ENCODE measurements at places on chromosomes 5 and 9.

GRCh38 chr5:25975885-25976284 lies 1062.5 kb downstream of the CDH9 start:
- DNase-seq = no peak

- DNase-seq = no peak
Observed at GRCh38 chr5:82657033-82657699, 379.0 kb upstream of the RPS23 start.

GRCh38 chr5:179798771-179799643 lies 5.2 kb downstream of the LTC4S start:
- DNase-seq = no peak

GRCh38 chr9:71643330-71643729 lies 125.0 kb downstream of the CEMIP2 start:
- no peak for DNase-seq

DNA sequence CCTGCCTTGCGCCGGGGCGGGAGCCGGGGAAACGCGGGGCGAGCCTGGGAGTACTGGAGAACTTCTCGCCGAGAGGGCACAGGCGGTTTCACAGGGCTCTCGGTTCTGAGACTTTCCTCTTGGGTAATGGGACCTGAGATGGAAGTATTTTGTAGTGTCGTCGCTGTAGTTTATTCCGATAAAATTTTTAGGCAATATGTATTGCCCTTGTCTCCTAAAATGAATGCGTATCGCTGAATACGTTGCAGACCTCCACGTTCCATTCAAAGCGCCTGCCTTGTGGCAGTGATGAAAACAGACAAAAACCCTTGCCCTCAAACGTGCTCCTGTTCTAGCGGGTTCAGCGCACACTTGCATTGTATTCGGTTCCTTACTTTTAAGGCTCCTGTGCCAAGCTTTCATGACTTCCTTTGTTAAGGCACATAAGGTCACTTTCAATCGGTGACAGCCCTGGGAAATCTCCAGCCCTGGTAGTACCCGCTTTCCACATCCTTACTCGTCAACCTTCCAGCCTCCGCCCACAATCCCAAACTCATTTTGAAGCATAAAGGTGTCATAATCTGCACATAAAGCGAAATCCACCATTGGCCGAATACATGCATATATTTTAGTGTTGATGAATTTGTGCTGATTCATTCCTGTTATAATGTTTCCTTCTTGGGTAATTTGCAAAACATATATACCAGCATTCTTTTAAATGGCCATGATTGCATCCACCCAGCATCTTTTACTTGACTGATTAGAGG lies 694 bp downstream of the RMI1 start:
- DNase-seq = no peak

All from SHP77 (cell line).